Stimulated activated CD4-positive, alpha-beta T cell treated with anti-CD3 and anti-CD28 coated beads, TNF-alpha, amount 100 ng/mL, for 24 hours (primary cell): ENCODE measurements at places on chromosomes 4 and X.

DNA sequence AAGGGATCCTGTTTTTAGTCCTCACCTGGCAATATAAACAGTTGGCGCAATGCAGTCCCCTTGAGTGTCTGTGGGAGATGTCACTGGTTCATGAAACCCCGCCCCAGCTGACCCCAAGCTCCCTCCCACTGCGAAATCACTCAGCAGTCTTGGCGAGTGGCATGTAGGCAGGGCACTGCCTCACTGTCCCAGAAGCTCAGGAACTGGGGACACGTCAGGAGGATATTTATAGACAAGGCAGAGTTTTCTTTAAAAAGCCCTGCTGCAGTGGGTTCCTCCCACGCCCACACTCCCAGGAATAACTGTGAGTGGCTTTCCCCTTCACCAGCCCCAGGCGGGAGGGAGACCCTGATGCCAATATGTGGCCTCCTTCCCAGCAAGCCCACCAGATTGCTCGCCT lies 44.3 kb upstream of the PPP2R2C start:
- DNase-seq: no peak

GRCh38 chrX:11430271-11430670 lies 137.1 kb downstream of the AMELX start:
- DNase-seq: no peak

GRCh38 chr4:11534623-11535302 lies 106.1 kb upstream of the HS3ST1 start:
- DNase-seq: no peak

DNA sequence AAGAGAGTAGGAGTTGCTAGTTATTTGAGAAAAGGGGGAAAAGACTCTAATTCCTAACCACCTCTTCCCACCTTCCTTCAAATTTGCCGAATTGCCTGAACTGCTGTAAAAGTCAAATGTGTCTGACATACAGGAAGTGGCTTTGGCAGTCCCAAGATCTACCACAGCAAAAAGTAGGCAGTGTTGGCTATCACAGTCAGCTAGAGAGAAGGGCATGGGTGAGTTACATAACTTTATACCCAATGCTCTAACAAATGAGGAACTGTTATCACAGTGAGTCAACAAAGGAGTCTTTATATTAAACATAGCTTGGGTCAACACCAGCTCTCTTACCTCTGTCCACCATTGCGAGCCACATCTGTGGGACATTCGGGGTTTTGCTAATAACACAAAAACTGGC lies 2.4 kb upstream of the MBNL3 start:
- DNase-seq: no peak

GRCh38 chrX:137823257-137823656 lies 257.3 kb downstream of the ZIC3 start:
- no peak for DNase-seq

GRCh38 chrX:54495814-54496516 lies at the start of gene FGD1:
Gene FGD1, minus strand, starts transcription at chrX:54496234. Its CDS starts 802 bp downstream, at chrX:54495432.
- DNase-seq: peak; percentile 3

DNA sequence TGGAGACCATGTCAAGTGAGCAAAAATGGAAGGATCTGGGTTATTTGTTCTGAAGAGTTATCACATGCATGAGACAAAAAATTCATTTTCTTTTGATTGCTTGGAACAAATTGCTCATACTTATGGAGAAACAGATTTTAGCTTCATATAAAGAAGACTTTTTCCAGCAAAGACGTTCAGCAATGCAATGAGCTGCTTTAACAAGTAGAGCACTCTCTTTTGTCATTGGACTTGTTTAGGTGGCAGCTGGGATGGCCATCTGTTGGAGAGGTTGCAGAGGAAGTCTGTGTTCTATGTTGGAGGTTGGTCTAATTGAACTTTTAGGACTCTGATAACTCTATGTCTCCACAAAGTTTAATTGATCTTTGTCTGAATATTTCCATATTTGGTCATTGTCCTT lies 19.9 kb upstream of the CEP135 start:
- no peak for DNase-seq

DNA sequence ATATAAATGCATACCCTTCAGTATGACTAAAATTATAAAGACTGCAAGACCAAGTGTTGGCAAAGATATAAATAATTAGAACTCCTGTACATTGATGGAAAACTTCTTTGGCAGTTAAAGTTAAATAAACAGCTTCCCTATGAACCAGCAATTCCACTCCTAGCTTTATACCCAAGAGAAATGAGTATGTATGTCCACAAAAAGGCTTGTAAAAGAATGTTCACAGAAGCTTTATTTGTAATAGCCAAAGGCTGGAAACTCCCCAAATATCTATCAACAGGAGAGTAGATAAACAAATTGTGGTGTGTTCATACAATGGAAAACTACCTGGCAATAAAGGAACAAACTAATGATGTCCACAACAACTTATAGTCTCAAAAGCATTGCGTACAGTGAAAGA lies 184.8 kb downstream of the AMELX start:
- no peak for DNase-seq

DNA sequence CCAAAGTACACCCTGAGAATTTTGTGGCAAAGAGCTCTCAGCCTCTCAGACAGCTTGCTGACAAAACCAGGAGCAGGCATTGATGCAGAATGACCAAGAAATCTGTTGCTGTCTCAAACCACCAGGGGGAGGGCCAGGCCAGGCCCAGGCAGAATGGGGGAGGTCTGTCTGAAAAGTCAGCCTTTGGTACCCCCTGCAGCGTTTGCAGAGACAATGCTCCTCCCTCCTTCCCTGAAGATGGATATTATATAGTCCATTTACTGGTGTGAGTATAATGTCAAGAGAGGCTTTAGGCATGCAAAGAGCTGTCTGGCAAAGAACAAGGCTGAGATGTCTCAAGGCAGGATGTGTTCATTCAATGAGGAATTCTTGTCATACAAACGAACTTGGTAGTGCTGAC lies 52.9 kb upstream of the TRPC5OS start:
- DNase-seq: no peak

DNA sequence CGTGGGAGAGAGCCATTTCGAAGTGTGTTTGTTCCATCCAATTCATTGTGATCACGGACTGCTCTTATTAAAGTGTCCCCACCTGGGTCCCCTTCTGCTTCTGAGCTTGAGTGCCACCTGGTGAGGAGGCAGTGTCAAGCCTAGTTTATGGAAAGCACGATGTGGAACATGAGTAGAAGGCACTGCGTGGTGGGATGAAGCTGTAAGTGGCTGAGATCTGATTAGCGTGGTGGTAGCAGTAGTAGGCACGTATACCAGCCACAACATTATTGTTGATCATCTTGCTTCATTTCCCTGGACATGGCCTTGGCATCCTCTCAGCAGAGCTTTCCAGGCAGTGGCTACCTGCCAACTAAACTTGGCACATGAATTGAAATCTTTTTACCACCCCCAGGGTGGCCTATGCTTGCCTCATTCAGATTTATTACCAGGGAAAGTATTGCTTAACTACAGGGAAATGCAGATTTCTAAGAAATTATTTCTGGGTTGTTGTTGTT lies 46.4 kb downstream of the GPAT3 start:
- DNase-seq: no peak

GRCh38 chr4:102318105-102318504 lies 27.2 kb downstream of the SLC39A8 start:
- no peak for DNase-seq

GRCh38 chrX:37942170-37942569 lies 64.2 kb upstream of the SYTL5 start:
- DNase-seq: no peak

GRCh38 chr4:144962300-144962699 lies 135.7 kb downstream of the ANAPC10 start:
- no peak for DNase-seq

GRCh38 chrX:149453906-149454822 lies 50.9 kb downstream of the IDS start:
- DNase-seq: no peak

- DNase-seq: no peak
Measured at GRCh38 chr4:158968961-158969360, 133.9 kb upstream of the RAPGEF2 start.

- DNase-seq: no peak
Measured at GRCh38 chrX:40933132-40933705, 152.0 kb upstream of the USP9X start.

- no peak for DNase-seq
Measured at GRCh38 chrX:134718966-134719317, 60.7 kb upstream of the PLAC1 start.

- no peak for DNase-seq
Measured at GRCh38 chrX:41003506-41004270, 81.6 kb upstream of the USP9X start.

DNA sequence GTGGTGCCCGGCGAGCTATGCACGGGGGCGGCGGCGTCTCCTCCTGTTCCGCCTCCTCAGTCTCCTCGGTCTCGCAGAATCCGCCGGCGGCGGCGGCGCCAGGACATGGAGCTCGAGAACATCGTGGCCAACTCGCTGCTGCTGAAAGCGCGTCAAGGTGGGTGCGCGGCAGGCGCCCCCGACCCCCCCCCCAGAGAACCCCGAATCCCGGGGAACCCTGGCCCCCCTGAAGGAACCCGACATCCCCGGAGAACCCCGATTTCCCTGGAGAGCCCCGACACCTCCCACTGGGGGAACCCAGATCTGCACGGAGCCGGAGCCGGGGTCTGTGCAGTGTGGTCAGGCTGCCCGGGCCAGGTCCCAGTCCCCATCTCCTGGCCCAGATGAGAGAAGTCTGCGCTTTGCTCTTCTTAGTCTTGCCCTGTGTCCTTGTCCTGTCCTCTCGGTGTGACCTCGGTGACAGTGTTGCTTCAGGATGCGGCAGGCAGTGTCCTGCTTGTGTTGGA lies 648 bp downstream of the GRK4 start:
- no peak for DNase-seq

- DNase-seq: no peak
Measured at GRCh38 chr4:186727169-186727976, 3.7 kb upstream of the FAT1 start.

GRCh38 chrX:20693078-20693477 lies 426.4 kb upstream of the RPS6KA3 start:
- DNase-seq: no peak

DNA sequence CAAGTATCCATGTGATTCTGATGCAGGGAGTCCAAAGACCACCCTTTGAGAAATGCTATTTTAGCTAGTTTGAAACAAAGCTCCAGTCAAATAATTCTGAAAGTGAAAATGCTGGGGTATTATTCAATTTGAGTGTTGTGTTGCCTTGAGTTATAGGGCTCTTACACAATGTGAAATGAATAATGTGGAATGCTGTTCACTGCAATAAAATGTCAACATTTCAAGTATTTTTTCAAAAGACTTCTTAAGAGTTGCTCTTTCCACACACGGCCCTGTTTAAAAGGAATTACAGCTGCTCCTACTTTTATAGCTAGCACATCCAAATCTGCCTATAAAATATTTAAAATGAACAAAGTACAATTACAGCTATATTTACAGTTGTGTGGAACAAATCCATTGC lies 27.5 kb upstream of the PLS3 start:
- DNase-seq: no peak

- DNase-seq: no peak
Measured at GRCh38 chr4:123193802-123194367, 202.7 kb upstream of the SPRY1 start.

- DNase-seq: no peak
Measured at GRCh38 chr4:185481401-185481800, 9.9 kb upstream of the CCDC110 start.

DNA sequence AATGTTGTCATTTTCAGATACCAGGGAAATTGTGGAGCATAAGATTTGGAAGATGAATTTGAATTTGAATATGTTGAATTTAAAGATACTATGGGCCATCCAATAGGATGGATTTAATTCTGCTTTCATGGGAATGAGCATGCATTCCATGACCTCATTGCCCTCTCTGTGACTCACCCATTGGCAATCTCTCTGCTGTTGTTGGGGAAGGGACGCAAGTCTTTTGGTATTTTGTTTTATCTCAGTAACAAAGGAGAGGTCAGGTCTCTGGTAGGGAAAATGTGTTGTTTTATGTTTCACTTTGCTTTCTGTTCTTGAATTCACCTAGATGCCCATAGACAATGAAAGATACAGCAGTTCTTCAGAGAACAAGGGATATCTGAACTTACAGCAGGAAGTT lies 42.1 kb upstream of the MAGEA4 start:
- DNase-seq: no peak

GRCh38 chrX:108131471-108131870 lies 39.9 kb downstream of the ATG4A start:
- no peak for DNase-seq

- DNase-seq: no peak
Measured at GRCh38 chrX:8868906-8869305, 67.7 kb upstream of the FAM9A start.

- no peak for DNase-seq
Measured at GRCh38 chrX:151801980-151802379, 67.4 kb downstream of the CNGA2 start.

DNA sequence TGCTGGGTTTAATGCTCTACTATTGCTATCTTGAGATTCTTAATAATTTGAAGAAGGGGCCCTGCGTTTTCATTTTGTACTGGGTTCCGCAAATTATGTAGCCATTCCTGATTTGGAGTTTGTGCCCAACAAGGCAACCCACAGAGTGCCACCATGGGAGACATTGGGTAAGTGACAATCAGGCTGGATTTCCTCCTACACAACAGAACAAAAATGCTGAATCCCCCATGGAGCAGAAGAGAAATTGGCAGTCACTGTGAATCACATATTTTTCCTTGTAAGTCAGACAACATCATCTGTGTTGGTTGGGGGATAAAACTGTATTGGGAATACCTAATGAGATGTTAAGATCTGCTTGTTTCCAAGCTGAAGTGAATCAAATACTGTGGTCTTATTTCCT lies 80.9 kb downstream of the CNGA2 start:
- no peak for DNase-seq
